Activated CD8-positive, alpha-beta memory T cell treated with anti-CD3 and anti-CD28 coated beads for 1 hour (primary cell): ENCODE measurements at places on chromosomes 12 and 14.

DNA sequence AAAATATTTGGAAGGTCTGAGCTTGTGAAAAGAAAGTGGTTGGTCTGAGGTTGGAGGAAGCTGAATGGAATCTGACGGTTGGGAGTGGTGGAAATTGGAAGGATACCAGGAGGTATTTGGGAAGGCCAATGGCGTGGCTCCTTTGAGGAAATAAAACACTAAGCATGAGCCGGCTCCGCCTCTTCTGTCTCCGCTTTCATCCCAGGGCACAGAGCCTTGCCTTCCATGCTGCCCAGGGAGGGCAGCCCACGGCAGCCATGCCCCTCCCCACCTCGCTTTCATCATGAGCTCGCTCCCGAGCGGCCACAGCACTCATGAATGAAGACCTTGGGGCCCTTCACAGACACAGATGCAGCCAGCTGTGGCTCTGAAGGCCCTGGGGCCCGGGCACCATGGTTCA is 36.2 kb downstream of the HSP90AA1 start:
- DNase-seq, result no peak

GRCh38 chr14:54814076-54814475 is 88.5 kb downstream of the GCH1 start:
- DNase-seq, result no peak

DNA sequence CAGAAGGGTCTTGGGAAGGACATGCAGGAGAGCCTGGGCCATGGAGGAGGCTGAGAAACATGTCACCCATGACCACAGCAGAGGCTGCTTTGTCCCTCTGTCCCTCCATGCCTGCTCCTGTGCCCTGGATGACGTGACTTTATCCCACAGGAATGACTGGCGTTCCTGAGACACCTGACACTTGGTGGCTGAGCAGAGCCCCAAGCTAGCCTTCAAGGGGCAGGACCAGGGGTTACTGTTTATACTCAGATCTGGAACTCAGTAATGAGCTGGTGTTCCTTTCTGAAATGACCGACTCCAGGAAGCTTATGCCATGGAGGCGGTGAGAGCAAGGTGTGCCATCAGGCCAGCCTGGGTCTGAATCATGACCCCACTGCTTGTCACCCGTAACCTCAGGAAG is 44.2 kb downstream of the ZFP36L1 start:
- DNase-seq, result no peak

DNA sequence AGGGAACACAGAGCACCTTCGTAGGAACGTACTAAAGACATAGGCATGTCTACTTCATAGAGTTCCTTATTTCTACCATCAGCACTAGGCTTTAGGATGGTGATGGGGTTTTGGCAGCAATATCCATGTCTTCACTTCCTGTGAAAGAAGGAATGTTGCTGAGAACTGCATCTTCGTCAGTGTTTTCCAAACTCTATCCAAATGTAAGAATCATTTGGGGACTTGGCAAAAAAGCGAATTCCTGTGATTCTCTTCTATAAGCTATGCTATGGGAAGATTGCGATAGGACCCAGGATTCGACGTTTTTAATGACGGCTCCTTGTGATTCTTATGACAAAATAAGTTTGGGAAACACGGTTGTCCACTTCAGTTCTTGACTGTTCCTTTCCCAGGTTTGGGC is 39.8 kb downstream of the AKAP3 start:
- DNase-seq, result no peak

GRCh38 chr14:100619396-100620254 is 32.4 kb upstream of the BEGAIN start:
- DNase-seq, result no peak

- no peak for DNase-seq
These were observed 323.0 kb downstream of the VRK1 start for GRCh38 chr14:97120204-97120603.

DNA sequence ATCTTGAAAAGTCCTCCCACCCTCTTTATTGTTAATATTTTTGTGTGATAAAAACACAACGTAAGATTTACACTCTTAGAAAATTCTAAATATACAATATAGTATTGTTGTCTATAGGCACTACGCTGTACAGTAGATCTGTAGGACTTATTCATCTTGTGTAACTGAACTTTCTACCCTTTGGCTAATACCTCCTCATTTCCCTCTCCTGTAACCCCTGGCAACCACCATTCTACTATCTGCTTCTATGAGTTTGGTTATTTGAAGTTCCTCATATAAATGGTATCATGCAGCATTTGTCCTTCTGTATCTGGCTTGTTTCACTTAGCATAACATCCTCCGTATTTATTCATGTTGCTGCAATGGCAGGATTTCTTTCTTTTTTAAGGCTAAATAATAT is 5.2 kb upstream of the CLEC9A start:
- DNase-seq, result no peak

DNA sequence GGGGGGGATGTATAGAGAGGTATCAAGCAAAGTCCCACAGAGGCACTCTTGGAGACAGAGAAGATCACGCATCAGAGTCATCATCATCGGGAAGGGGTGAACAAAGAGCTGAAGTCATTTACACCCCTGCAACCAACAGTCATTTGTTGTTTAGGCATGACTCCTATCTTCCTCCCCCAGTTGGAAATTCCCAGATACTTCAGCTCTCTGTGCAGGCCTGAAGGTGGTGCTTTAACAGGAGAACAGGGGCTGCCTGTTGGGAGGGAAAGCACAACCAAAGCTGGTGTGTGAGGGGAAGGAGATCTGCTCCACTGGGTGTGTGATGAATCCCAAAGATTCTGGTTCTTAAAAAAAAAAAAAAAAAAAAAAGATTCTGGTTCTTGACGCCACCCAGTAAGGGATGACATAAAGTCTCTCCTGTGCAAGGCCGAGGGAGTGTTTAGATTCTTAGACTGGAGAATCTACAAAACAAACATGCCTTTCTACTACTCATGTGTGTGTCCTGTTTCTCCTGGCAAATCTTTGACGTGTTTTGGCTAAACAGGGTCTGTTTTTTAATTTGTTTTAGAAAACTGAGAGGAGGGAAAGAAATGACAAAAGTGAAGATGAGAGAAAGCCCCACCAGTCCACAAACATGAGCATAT is 121.0 kb upstream of the ARHGAP5 start:
- no peak for DNase-seq

- DNase-seq, result no peak
These were observed 70.9 kb upstream of the ZFP36L1 start for GRCh38 chr14:68863610-68864360.

DNA sequence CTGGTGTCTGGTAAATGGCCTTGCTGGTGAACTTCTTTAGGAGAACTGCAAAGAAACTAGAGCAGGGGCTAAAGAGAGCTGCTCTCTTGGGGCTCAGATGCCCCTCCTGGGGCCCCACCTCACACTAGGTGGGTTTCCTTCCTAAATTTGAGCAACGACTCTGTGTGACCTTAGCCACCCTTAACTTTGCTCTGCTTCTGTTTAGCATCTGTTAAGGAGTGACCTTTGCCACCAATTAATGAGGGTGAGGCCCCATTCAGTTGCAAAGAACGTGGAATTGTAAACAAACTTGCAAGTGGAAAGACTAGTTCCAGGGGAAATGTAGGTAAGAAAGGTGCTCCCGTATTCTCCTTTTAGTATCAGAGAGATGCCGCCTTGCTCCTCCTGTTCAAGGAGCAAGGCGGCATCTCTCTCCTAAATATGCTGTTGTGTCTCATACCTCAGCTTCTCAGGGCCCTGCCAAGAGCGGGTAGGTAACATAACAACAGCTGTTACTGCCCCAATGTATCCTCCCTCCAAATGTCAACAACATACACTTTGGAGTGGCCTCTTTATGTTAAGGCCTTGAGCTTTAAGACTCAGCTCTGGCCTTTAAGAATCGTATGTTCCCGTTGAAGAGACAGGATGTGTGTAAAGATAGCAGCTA is 77.6 kb upstream of the FUT8 start:
- no peak for DNase-seq

GRCh38 chr12:70196811-70197281 is 46.4 kb upstream of the CNOT2 start:
- DNase-seq, result no peak

- no peak for DNase-seq
These were observed 31.3 kb upstream of the ULK1 start for GRCh38 chr12:131862994-131863710.
